Kidney epithelial cell (primary cell): ENCODE measurements at places on chromosomes 3 and 15. TPM values are rescaled to one million over a fixed set of nuclear protein-coding genes. Genes with fewer than 3 reads are reported as not detected.

The ATP10A gene
- 7.6 and 8.0 TPM in 2 replicates for total RNA-seq

GRCh38 chr3:121951291-121951919, 57.2 kb downstream of the SLC15A2 start:
- DNase-seq = no peak

GRCh38 chr15:60297047-60297446, 100.7 kb downstream of the ANXA2 start:
- no peak for DNase-seq

The CCR8 gene
- total RNA-seq = not detected in 2 replicates

- DNase-seq = no peak
Measured at GRCh38 chr3:45873036-45873435, 13.3 kb upstream of the CCR9 start.

- no peak for DNase-seq
Measured at GRCh38 chr3:110494728-110495127, 576.9 kb upstream of the NECTIN3 start.

The ANKRD63 gene
- not detected in 2 replicates for total RNA-seq
